NCI-H2171 treated with DMSO at 0.1 percent for 48 hours (cell line): ENCODE measurements at places on chromosomes 5 and 9.

- no peak for DNase-seq
Observed at GRCh38 chr9:122475717-122476116, 2.0 kb downstream of the OR1J1 start.

- DNase-seq = no peak
Observed at GRCh38 chr5:82298668-82299067, 20.5 kb upstream of the RPS23 start.

GRCh38 chr9:79300068-79300467 lies 271.7 kb upstream of the TLE4 start:
- DNase-seq = peak; percentile 90

- no peak for DNase-seq
Observed at GRCh38 chr5:175860531-175861045, 10.8 kb upstream of the CPLX2 start.
